Cortex of kidney (tissue), 1 donor: ENCODE measurements at places on chromosomes 7 and 10.

GRCh38 chr7:75928568-75928914, 13.6 kb downstream of the POR start:
- DNase-seq: no peak

DNA sequence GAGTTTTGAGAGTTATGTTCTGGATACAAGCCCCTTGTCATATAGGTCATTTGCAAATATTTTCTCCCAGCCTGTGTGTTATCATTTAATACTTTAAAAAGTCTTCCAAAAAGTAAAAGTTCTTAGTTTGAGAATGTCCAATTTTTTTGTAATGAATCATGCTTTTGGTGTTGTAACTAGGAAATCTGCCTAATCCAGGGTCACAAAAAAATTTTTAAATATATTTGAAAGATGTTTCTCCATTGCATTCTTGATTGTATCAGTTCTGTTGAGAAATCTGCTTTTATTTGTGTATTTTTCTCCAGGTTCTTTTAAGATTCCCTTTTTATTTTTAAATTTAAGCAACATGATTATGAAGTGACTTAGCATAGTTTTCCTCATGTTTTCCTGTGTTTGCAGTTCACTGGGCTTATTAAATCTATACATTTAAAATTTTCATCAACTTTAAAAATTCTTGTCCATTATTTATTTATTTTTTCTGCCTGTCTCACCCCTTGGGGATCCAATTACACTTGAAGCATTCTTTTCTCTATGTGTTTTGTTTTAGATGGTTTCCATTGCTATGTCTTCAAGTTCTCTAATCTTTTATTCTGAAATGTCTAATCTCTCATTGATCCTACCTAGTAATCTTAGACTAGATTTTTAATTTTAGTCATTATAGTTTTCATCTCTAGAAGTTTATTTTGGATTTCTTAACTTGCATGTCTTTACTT, 47.0 kb downstream of the CCDC71L start:
- DNase-seq: no peak

DNA sequence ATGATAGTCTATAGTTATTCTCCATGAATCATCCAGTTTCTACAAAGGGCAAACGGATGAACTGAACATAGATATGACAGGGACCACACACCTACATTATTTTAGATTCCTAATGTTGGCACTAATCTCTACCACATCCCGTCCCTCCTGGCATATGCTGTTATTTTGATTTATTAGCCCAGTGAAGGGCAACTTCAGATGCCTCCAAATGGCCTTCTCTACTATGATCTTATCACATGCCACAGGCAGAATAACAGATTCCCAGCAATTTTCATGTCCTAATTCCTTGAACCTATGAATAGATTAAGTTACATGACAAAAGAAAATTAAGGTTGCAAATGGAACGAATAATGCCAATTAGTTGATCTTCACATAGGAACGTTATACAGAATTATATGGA, 474.7 kb downstream of the ANKRD7 start:
- no peak for DNase-seq

GRCh38 chr10:13775786-13776775, 189.3 kb downstream of the PRPF18 start:
- no peak for DNase-seq

GRCh38 chr7:142785841-142786250, 15.1 kb downstream of the PRSS2 start:
- DNase-seq: no peak

- no peak for DNase-seq
These were observed 218.8 kb downstream of the SFMBT2 start for GRCh38 chr10:7192061-7192460.

- DNase-seq: no peak
These were observed 149.2 kb downstream of the TRIL start for GRCh38 chr7:28808796-28809533.

DNA sequence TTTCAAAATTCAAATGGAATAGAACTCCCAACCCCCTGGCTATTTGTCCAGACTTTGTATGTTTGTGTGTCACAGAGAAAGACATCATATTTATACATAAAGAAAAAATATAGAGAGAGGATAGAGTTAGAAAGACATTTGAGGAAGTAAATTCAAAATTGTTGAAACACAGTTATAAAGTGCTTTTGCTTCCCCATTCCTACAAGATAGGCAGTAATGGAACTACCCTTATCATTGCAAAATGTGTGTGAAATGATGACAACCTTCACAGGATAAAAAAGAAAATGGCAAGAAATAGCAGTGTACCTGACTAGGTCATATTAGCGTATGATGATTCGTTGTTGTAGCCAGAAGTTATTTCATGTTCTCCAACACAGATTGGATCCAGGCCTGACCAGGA, 63.1 kb downstream of the FZD1 start:
- no peak for DNase-seq

DNA sequence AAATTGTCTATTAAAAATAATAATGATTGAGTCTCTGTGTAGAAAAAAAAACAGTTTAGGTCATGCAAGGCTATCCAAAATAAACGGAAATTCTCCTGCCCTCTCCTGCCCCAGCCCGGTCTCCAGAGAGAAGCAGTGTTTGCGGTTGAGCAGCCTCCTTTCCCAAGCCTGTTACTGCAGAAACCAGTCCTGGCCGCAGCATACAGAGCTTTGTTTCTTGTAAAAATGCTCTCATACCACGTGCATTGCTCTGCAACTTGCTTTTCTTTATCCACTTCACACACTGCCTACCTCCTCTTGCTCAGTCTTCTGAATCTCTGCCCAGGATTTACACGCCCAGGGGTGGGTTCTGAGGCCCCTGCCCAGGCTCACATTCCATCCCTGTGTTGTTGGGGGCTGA, 34.4 kb upstream of the CUL1 start:
- no peak for DNase-seq

GRCh38 chr10:34736976-34737771, 77.9 kb downstream of the PARD3 start:
- DNase-seq: no peak

DNA sequence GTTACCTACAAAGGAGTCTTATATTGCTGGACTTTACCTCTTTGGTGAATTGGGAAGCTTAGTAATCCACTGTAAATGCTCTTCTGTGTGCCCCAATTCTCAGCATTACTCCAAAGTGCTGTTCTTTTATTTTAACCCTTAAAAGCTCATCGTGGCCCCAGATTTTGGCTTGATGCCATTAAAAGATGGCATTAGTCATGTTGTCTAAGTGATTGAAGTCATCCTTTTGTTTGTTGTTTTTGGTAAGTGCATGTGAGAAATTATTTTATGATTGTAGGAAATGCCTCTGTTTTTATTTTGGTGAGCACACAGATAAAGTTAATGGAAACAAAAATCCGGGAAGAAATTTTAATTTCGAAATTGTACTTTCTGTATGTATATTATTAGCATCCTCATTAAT, 82.5 kb upstream of the GATA3 start:
- no peak for DNase-seq

DNA sequence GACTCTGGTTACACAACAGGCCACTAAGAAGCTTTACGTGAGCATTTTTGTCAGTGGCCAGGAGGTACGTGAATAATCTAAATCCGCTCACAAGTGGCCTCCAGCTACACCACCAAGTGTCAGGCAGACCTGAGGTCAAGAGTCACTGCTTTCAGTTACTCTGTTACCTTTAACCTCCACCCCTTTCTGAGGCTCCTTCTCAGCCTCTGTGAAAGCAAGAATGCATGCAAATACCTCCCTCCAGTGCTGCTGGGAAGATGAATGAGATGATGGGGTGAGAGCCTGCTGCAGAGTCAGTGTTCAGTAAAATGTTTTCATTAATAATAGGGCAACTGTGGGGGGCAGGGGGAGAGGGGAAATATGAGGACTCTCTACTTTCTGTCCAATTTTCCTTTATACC, 11.2 kb downstream of the DDC start:
- DNase-seq: no peak

DNA sequence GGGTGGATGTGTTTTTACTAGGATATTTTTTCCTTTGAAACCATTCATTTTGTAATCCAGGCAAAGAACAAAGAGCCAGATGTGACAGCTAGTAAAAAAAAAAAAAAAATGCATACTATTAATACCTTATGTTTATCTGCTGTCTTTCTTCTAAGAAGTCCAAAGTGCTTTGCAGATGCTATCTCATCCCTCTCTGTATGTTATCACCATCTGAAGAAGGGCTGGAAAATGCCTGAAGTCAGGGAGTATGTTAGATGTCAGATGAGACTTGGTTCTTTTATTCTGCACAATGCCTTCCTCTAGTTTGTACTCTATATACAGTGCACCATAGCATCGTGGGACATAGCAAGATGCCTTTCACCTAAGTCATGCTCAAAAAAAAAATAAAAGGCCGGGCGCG, 10.4 kb upstream of the CAMK1D start:
- DNase-seq: no peak

GRCh38 chr7:5388905-5389433, 34.7 kb downstream of the TNRC18 start:
- no peak for DNase-seq

DNA sequence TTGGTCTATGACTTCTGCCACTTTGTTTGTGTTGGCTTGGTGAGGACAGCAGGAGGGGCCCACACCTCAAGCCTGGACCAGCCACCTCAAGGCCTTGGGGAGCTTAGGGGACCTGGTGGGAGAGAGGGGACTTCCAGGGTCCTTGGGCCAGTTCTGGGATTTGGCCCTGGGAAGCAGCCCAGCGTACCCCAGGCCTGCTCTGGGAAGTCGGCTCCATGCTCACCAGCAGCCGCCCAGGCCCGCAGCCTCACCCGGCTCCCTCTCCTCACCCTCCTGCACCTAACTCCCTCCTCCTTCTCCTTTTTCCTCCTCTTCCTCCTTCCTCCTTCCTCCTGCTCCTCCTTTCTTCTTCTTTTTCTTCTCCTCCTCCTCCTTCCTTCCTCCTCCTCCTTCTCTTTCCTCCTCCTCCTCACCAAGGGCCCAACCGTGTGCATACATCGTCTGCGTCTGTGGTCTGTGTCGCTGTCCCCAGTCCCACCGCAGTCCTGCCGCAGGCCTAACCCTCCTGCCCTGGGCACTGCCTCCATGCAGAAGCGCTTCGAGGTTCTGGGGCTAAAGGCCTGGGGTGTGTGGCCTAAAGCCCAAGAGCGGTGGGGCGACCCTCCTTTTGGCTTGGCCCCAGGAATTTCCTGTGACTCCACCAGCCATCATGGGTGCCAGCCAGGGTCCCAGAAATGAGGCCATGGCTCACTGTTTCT, 5.3 kb downstream of the EN2 start:
- no peak for DNase-seq

DNA sequence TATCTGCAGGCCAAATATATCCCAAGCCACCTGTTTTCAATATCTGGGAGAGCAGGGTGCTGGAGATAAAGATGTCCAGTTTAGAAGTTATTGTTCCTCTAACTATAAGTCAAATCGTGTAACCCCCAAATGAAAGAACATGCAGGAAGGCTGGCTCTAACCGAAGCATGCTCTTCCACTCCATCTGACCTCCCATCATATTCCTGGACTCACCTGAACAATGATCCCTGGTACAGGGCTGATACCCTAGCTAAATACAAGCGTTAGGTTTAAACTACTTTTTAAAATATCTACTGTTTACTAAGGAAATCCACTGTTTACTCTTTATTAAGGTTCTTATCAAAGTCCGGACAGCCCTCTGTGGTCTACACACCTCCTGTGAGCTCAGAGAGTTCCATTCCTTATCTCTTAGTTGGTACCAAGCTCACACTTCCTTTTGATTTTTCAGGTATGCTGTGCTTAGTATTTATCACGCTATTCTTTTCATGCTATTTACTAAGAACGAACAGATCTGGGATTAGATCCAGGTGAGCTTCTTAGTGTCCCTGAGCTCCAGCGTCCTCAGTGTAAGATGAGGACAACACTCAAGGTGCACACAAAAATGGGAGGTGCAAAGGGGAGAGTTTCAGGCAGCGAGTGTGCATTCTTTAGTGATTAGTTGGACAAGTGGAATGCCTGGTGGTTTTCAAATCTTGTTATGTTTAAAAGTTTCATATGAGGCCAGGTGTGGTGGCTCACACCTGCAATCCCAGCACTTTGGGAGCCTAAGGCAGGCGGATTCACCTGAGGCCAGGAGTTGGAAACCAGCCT, 23.6 kb upstream of the COBL start:
- DNase-seq: no peak

GRCh38 chr7:158112571-158113320, 474.9 kb downstream of the PTPRN2 start:
- no peak for DNase-seq

- no peak for DNase-seq
These were observed 56.0 kb upstream of the COL13A1 start for GRCh38 chr10:69745698-69746097.

DNA sequence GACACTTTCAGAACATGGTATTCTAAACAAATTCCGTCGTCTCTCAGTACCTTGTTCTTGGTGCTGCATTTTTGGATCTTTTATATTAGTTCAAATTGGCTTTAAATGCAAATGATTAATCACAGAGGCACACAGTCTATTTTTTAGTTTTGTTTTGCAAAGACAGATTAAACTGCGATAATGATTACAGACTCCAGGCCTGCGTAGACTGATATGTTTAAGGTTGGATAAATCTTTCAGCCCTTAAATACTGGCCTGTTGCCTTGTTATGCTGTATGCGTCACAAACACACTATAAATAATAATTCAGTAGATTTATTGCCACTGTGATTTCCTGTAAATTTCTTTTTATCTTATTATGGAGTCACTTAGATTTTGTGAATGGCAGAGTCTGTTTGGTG, 19.3 kb downstream of the CACNB2 start:
- DNase-seq: no peak

GRCh38 chr10:67438605-67439304, 257.2 kb downstream of the CTNNA3 start:
- DNase-seq: no peak

DNA sequence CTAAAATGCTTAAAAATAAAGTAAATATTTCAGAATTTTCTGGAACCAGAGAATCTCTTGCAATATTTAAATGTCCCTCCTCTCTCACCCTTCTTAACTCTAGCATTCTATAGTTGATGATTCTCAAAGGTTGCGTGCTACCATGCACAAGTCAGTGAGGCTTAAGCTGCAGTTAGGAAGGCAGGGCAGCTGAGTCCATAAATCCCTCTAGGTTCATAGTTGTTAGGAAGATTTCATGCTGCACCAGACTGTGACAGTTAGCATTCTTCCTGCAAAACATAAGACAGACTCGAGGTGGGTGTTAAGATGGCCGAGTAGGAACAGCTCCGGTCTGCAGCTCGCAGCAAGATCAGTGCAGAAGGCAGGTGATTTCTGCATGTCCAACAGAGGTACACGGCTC, 70.6 kb downstream of the MET start:
- DNase-seq: no peak
